ENCODE measurements at places on chromosomes 2 and 18.

GRCh38 chr2:140064243-140064642 lies 1284.1 kb upstream of the NXPH2 start:
- no peak for DNase-seq

DNA sequence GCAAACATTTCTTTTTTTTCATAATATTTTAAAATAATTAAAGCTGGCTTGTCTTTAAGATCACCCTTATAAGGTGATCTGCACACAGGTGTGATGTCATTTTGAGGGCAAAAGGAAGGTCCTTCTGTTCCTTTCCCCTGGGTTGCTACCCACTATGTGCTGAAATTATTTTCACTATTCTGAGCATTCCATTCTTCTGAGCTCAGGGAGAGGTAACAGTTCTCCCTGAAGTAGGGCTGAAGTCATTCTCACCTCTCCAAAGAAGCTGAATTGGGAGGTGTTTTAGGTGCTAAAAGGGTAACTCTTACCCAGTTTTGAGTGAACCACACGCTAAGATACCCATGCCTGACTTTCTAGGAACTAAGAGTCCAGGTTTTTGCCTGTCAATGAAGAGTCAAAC lies 247.6 kb downstream of the SLC4A3 start:
- DNase-seq, result no peak

DNA sequence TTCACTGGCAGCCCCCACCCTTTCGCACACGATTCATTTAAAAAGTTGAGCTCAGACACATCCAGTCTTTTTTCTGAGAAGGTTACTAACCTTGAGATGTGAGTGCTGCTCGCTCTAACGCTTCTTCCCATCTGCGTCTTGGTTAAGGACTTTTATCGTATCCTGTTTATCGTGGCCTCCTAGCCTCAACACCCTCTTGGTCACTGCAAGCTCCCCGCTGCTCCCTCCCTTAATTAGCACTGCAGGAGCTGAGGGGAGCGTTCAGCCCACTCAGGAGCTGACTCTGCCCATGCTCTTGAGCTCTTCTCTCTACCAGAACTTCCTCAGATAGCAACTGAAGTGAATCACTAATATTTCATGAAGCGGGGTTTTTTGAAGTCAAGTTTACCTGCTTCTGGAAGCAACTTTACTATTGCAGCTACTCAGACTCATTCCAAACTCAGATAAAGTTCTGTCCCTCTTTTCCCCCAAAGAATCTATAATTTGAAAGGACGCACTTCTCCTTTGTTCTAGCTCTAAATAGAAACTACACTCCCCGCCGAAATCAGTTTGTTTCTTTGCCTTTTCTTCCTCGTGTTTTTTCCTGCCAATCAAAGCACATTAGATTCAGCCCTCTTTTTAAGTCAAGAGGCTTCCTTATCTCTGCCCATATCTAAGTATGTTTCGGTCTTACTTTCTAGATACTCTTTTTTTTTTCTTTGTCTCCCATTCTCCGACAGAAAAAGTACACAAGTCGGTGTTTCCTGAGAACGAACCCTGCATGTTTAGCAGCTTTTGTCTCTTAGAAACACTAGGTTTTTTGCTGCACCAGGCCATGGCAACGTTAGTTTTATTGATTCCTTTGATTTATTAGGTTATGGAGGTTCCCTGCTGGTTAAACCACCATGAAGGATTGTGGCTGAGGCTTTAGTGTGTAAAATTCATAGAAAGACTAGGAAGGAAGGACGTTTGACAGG lies 9.3 kb upstream of the CD226 start:
- no peak for DNase-seq

- DNase-seq, result no peak
Measured at GRCh38 chr2:165790466-165790865, 3.6 kb downstream of the GALNT3 start.

GRCh38 chr2:236572482-236572881 lies 2.9 kb downstream of the ACKR3 start:
- DNase-seq, result no peak

GRCh38 chr2:204115137-204116056 lies 178.8 kb downstream of the ICOS start:
- no peak for DNase-seq

GRCh38 chr18:9058406-9058805 lies 44.1 kb upstream of the NDUFV2 start:
- DNase-seq, result no peak

DNA sequence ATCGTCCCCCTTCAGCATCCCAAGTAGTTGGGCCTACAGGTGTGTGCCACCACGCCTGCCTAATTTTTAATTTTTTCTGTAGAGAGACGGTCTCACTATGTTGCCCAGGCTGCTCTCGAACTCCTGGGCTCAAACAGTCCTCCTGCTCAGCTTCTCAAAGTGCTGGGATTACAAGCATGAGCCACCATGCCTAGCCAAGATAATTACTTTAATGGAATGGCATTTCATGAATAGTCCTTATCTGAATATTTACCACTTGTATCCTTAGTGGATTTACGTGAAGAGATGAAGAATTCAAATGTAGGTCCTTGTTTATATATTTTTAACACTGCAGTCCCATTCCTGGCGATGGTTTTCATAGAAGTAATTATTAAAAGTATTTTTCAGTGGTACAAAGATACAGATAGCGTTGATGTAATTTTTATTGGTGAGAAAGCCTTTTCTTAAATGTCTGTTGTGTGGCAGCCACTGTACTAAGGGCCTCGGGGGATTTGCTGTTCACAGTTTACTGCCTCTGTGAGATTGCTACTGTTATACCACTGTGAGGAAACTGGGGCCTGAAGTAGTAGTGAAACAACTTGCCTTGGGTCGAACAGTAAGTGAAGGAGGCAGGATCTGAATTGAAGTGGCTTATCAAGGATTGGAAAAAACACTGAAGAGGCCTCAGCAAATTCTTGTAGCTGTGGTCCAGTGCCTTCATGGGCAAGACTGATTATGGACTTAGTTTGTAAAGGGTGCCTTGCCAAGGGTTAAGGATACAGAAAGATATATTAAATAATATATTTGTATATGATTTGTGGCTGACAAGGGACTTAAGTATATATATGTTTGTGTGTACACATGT lies 151.2 kb downstream of the PRPF40A start:
- DNase-seq, result no peak

GRCh38 chr2:26241928-26242436 lies 2.5 kb downstream of the HADHA start:
- DNase-seq, result no peak

DNA sequence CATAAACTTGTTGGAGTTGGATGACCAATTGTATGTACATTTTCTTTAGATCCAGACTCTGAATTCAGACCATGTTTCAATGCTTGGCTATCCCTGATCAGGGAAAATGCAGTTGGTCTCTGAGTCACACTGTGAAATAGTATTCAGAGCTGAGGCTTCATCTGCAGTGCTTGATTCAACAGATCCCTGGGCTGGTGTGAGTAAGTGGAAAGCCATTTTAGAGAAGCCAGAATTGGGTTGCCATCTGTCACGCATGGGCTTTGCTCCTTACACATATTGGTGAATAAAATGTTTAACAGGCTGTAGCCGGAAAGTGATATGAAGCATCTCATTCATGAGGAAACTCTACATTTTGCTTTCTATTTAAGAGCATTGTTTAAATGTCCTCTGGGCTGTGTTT lies 50.0 kb upstream of the ACYP2 start:
- DNase-seq, result no peak

Data from C1 segment of cervical spinal cord (tissue), 14 donors.